Mammary epithelial cell (primary cell): ENCODE measurements at places on chromosomes 1 and 21. TPM values are rescaled to one million over a fixed set of nuclear protein-coding genes. Genes with fewer than 3 reads are reported as not detected.
A peak's percentile ranks its signal among the peaks of the same experiment; 100 is the strongest.

DNA sequence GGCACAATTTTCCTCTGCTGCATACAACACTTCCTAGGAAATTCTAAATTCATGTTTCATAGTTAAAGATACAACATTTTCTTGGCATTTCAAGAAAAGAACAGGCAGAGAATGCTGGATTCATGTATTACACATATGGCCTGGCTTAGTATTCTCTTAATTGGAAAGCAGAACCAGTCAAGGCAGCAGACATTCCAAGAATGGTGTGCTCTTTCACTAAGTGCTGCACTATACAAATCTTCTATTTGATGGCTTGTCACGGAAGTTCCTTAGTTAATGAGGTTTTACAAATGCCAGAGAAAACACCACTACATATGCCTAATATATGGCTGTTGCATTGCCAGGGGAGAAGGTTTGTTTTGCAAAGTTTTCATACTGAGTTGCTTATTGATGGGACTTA is 80.8 kb upstream of the DYNLT5 start:
- no peak for DNase-seq

DNA sequence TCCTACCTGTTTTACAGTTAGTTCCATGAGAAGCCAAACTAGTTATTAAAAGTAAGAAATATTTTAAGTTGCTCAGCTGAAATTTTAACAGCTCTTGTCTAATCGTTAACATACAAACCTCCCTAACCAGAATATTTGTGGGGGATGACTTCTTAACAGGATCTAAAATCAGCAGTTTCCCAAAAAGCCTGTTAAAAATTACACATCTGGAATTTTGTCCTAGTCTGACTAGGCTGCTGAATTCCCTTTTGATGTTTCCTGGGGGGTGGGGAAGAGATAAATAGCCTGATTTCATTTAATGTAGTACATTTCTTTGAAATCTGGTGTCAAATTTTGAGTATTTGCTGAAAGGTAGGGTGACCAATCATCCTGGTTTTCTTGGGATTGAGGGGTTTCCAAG is 78.8 kb upstream of the ARHGAP29 start:
- no peak for DNase-seq

DNA sequence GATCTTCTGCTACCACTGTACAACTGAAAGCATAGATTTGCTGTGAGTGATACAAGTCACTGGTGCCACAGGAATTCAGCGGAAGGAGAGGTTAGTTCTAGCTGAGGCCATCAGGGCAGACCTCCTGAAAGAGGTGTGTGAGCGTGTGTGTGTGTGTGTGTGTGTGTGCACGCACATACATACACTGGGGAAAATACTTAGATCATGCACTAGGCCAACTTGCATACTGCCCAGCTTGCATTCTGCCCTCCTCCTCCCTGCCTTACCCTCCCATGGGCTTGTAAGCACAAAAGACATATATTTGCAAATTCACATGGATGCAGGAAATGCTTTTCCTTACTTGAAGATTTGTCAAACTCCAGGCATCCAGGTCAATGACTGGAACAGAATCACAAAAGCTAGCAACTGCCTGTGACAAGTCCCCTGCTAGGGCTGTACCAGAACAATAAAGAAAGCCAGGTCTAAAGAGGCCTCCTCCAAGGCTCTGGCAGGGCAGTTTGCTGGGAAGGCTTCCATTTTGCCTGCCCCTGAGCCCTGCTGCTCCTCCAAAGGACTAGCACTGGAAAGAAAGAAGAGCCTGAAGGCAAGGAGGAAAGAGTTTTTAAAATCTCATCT is 23.2 kb downstream of the PLEKHA6 start:
- no peak for DNase-seq

- peak; percentile 41 for DNase-seq
Observed at GRCh38 chr1:39575191-39576015, 1.2 kb downstream of the PABPC4 start.

GRCh38 chr1:161094481-161094880 is 3.7 kb upstream of the KLHDC9 start:
- no peak for DNase-seq

GRCh38 chr1:161378014-161378413 is 10.3 kb upstream of the CFAP126 start:
- DNase-seq, result no peak

DNA sequence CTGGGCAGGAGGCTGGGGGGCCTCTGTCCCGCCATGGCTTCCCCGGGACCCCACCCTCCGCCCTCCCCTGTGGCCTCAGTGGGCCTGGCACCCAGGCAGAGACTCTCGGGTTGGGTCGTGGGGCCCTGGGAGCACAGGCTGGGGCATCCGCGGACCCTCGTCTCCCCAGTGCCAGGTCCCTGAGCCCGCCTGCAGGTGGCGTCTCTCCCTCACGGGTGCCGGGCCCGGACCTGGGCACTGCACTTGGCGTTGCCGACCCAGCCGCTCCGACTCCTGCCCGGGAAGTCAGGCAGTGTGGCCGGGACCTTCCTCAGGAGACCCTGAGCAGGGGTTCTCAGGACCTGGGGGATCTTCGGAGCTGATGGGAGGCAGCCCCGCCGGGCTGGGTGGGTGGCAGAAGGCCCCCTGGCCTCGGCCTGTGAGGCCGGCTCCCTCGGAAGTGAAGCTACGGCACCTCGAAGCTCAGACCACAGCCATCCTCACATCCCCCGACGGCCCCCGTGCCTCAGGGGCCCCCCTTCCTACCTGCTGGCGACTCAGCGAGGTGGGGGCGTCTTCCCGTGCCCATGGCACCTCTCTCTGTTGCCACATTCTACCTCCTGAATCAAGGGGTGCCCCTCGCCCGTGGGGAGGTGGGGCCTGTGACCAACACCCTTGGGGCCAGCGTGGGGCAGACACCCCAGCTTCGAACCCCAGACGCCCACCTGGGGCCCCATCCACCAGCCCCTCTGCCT is 6.4 kb upstream of the C1orf159 start:
- DNase-seq, result peak; percentile 51

DNA sequence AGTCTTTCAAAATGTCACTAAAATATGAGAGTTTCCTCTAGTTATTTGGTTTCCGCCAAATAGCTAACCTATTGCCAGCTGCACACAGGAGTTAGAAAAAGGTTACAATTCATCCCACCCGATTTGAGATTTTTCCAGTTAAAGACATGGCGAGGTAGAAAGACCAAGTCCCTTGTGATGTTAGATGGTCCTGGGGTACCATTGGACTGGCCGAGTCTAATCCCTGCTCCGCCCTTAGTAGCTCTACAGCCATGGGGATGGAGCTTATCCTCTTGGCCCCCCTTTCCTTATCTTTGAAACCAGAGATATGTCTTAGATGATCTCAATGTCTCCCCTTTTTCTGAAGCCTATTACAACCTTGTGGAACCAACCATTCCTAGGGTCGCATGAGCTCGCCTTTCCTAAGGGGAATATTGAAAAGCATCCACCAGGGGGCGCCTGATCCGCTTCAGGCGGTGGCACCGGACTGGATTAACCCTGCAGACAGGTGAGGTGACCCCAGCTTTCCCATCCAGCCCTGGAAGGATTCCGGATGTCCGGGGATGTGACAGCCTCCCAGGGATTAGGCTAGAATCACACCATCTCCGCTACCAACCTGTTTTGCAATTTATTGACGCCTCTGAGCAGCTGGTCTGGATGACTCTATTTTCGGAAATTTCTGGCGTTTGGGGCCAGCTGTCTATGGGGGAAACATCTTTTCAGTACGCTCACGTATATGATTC is 68.3 kb upstream of the SIM2 start:
- DNase-seq, result peak; percentile 12

- no peak for DNase-seq
Observed at GRCh38 chr1:110877364-110877763, 4.4 kb downstream of the CD53 start.

DNA sequence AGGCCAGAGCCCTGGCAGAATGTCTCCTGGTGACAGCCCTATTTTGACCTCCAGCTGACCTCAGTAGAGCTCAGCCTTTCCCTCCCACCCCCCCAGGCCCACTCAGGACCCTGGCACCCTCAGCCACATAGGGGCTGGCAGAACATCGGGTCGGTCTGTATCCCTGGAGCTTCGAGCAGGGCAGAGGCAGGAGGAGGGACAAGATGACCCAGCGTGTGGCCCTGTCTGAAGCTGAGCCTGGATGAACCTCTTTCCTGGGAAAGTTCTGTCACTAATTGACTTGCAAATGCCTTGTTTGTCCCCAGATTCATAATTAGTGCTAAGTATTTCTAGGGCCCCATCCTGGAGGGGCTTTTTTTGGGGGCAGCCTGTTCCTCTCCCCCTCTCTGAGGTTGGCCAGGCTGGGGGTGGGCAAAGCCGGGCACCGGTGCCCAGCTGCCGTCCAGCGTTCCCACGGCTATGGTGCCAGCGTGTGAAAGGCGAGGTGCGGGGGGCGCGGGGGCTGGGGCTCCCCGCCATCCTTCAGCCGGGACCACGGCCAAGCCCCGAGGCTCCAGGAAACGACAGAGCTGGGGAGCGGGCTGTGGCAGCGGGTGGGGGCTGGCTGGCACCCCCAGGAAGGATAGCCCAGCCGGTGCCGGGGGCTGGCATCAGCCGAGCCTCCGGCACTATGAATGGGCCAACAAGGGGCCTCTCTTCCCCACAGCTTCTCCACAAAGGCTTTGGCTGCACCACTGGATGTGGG is 31.4 kb downstream of the RHBG start:
- DNase-seq, result no peak

DNA sequence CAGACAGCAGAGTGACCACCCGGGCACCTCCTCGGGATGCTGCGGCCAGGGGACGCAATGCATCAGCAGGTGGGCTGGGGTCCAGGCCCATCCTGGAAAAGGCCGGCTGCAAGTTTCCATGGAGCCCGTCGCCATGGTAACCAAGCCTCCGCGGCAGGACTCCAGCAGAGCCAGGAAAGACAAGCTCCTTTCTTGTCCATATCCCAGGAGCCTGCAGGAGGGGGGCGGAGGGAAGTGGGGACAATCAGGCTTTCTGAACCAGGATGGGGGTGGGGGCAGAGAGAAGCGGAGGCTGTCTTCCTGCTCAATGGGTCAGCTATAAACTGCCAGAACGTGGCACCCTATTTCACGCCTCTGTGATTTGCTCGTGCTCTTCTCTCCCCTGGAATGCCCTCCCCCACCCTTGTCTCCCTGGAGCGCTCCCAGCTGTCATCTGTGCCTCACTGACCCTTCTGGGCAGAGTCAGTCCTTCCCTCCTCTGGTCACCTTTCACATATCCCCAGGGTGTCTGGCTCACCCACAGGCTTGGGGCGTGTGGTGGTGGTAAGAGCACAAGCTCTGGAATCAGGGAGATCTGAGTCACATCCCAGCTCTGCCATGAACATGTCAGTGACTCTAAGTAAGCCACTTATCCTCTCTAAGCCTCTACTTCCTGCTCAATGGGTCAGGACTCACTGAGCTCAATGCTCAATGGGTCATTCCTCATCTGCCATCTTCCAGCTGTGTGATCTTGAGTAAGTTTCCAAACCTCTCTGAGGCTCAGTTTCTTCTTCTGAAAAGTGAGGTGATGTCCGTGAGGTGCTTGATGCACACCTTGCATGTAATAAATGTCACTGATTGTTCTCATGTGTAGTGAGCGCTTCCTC is 58.9 kb upstream of the LAPTM5 start:
- DNase-seq, result peak; percentile 87

DNA sequence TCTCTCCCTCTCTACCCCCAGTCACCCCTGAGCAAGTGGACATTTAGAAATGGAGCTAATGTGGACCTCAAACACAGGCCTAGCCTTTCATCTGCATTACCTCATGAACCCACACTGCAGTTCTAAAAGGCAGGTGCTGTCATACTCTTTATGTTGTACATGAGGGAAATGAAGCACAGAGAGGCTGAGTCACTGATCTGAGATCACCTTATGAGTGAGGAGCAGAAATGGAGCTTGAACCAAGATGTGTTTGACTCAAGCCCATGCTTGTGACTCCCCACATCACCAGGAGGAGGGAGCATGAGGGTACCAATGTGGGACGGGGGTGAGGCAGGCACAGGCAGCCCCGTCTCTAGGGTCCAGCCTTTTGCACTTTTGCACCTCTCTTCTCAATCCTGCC is 702.8 kb downstream of the PTPRU start:
- peak; percentile 32 for DNase-seq

- DNase-seq, result no peak
Observed at GRCh38 chr1:76577525-76578185, 289.6 kb upstream of the ST6GALNAC5 start.

- no peak for DNase-seq
Observed at GRCh38 chr1:224594851-224595250, 21.3 kb upstream of the CNIH3 start.

DNA sequence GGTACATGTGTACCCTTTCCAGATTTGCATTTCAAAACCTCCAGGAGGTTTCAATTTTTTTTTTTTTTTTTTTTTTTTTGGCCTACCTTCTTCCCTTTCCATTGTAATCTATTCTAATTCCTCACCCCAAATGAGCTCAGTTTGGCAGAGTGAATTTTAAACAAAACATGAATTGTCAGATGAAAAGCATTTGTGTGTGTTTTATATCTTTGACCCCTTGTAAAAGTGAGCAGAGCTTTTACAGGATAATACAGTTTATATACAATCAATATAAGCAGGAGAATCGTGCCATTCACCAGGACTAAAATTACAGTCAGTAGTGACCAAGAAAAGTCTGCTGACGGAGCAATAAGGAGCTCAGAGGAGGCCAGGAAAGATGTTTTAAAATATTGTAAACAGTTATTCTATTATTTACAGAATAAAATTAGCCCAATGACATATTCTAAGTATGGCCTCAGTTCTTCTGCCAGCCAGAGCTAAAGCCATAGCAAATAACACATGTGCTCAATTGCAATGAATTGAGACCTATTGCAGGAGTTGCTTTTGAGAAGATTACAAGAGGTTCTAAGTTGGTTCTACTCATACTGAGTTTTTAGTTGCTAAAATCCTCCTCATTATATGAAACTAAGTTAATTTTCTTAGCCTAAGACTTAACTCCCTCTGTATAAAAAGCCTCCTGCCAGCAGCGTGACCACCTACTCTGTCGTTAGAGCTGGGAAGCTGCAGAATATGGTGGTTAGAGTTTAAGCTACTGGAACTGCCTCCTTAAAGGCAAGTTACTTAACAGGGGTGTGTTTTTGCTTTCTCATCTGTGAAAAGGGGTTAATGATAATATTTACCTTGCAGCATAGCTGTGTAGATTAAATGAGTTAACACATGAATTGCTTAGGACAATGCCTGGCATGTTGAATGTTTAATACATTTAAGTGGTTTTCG is 50.8 kb upstream of the ZNF326 start:
- no peak for DNase-seq

GRCh38 chr1:36321119-36321951 is 2.1 kb downstream of the EVA1B start:
- no peak for DNase-seq

GRCh38 chr1:182890927-182891610 is 51.9 kb downstream of the DHX9 start:
- no peak for DNase-seq

RAB25 gene
- 24.0 TPM for total RNA-seq

C1orf185 gene
- total RNA-seq, result not detected in 2 replicates

ELOA gene
- 38.0 TPM for total RNA-seq

AMY1A gene
- not detected in 2 replicates for total RNA-seq

FCN3 gene
- not detected for total RNA-seq

NTNG1 gene
- 6.1 and 8.5 TPM in 2 replicates for total RNA-seq

SRSF11 gene
- 95.0 TPM for total RNA-seq

AADACL3 gene
- not detected for total RNA-seq

IGSF9 gene
- total RNA-seq, result 1.2 TPM
